Panc1 (cell line): ENCODE measurements at places on chromosomes 12 and 14.
A peak's percentile ranks its signal among the peaks of the same experiment; 100 is the strongest.

DNA sequence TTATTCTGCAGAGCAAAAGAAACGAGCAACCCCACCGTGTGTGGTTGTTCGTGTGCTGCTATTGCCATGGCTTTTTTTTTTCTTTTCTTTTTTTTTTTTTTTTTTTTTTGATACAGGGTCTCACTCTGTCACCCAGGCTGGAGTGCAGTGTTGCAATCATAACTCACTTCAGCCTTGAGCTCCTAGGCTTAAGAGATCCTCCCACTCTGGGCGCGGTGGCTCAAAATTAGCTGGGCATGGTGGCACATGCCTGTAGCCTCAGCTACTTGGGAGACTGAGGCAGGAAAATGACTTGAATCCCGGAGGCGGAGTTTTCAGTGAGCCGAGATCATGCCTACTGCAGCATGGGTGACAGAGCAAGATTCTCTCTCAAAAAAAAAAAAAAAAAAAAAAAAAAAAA is 144.2 kb downstream of the ESR2 start:
- DNase-seq = no peak

DNA sequence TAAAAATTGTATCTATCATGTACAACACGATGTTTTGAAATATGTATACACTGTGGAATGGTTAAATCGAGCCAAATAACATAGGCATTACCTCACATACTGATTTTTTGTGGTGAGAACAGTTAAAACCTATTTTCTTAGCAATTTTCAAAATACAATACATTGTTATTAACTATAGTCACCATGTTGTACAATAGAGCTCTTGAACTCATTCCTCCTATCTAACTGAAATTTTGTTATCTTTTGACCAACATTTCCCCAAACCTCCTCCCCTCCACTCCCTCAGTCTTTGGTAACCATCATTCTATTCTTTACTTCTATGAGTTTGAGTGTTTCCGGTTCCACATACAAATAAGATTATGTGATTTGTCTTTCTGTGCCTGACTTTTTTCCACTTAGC is 6.8 kb upstream of the SLC38A2 start:
- no peak for DNase-seq

- no peak for DNase-seq
Measured at GRCh38 chr12:108727161-108727560, 4.2 kb downstream of the CORO1C start.

- no peak for DNase-seq
Measured at GRCh38 chr12:81249976-81250375, 172.1 kb downstream of the ACSS3 start.

- no peak for DNase-seq
Measured at GRCh38 chr12:24088751-24089509, 139.5 kb upstream of the SOX5 start.

GRCh38 chr14:47252802-47253201 is 422.6 kb downstream of the MDGA2 start:
- DNase-seq = no peak

DNA sequence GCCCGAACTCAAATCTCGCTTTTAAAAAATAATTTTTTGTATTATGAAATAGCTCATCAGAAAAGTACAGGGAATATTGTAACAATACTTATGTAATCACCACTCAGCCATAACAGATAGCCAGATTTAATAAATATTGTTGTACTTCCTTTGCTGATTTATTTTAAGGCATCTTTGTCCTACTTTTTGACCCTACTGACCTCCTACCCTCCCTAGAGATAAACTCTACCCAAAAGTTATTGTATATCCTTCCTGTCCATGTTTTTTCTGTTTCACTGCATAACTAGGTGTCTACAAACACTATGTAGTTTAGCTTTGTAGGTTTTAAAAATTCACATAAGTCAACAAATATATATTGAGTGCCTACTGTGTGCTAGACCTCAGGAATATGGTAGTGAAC is 25.1 kb downstream of the SOCS2 start:
- no peak for DNase-seq

GRCh38 chr14:98950353-98950895 is 321.6 kb downstream of the BCL11B start:
- no peak for DNase-seq

GRCh38 chr14:55373784-55374705 is 37.6 kb downstream of the ATG14 start:
- peak; percentile 36 for DNase-seq

DNA sequence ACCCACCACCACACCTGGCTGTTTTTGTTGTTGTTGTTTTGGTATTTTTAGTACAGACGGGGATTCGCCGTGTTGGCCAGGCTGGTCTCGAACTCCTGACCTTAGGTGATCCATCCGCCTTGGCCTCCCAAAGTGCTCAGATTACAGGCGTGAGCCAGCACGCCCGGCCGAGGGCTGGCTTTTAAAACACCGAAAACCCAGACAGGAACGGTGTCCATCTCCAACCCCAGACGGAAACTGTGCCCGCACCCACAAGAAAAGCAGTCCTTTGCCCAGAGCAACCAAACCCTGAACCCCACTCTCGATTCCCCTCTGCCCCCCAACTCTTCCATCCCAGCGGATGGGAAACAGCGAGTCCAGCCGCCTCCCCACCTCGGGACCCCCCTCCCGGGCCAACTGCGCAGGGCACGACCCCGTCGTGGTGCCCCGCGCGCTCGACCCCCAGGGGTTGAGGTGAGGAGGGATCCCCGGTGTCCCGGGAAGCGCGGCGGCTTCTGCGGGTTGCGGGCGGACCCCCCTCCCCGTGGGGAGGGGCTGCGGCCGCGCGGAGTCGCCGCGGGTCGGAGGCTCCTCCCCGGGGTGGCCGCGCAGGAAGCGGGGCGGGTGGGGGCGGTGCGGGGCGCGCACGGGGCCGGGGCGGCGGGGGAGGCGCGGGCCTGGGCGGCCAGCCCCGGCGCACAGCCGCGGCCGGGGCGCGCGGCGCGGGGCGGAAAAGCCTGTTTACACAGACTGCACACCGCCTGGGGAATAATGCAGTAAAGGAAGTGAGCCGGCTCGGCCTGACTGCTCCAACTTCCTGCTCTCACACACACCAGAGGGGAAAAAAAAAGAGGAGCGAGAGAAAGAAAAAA is at the start of gene ELK3:
ELK3 (plus strand) TSS at position 651 of the 851 bp plus-strand sequence.
- no peak for DNase-seq

GRCh38 chr14:103124501-103125001 is 1.3 kb downstream of the TNFAIP2 start:
- no peak for DNase-seq

DNA sequence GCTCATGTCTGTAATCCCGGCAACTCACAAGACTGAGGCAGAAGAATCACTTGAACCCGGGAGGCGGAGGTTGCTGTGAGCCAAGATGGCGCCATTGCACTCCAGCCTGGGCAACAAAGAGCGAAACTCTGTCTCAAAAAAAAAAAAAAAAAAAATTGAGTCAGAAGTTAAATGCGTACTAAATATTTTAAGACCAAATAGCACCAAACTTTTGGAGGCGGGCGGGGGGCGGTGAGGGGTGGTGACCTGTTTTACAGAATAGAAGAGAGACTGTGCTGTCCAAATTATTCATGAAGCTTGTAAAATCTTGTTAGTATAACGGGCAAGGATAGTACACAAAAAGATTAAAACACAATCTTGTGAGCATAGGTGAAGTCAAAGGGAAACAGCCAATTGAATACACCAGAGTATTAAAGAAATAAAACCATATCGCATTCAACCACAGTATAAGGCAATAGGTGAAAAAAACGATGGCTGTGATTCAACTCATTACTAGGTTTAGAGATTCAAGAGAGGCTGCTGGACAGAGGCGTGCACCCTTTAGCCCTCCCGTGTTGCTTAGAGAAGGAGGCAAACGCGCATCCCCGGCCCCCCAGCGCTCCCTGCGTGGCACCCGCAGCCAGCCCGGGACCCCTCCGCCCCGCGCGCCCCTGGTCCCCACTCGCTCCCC is 571 bp downstream of the ZNF891 start:
- no peak for DNase-seq

DNA sequence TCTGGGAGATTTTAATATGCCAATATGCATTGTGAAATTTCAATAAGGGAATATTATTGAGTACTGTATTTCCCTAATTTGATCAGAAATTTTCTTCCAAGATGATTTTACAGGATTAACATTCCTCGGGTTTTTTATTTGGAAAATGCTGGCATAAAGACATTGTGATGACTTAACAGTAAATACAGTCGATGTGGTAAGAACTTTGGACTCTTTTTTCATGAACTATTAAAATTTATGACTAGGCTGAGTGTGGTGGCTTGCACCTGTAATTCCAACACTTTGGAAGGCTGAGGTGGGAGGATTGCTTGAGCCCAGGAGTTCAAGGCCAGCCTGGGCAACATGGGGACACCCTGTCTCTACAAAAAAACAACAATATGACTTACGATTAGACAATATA is 197.1 kb upstream of the RASSF8 start:
- DNase-seq = no peak

DNA sequence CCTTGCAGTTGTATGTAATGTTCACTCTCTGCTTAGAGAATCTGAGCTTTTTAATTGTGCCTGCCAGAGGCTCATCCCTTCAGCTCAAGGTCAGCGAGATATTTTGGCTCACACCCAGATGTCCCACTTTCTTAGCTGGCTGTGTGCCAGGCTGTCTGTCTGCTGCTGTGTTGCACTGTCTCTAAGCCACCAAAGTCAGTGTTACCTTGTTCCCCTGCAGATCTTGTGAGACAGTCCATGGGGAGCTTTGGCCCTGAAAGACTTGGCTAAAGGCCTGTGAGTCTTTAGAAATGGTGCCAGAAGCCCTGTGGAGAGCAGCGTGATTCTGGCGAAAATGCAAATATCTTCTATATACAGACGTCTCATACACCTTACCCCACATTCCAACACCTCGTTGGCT is 293.7 kb downstream of the TTC6 start:
- no peak for DNase-seq

- no peak for DNase-seq
Measured at GRCh38 chr12:65605019-65605418, 219.3 kb upstream of the HMGA2 start.

DNA sequence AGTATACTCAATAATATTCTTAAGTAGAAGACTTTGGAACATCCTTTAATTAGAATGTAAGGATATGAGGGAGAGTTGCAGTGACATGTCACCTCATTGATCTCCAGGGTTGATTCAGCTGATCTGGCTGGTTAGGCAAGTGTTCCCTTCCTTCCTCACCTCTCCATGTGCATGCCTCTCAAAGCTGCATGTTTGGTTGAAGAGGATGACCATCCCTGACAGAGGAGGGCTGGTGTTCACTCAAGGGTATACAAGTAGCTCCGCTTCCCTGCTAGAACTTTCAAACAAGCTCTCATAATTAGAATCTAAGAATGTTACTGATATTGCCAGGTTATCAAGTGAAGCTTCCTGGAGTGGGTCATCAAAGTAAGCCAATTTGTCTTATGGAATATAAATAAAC is 341.1 kb upstream of the FLRT2 start:
- no peak for DNase-seq

GRCh38 chr12:98771811-98772752 is 127.0 kb downstream of the APAF1 start:
- DNase-seq = no peak

GRCh38 chr12:94089891-94090290 is 58.5 kb upstream of the PLXNC1 start:
- no peak for DNase-seq

GRCh38 chr12:16602412-16602811 is 3.5 kb downstream of the LMO3 start:
- DNase-seq = no peak

DNA sequence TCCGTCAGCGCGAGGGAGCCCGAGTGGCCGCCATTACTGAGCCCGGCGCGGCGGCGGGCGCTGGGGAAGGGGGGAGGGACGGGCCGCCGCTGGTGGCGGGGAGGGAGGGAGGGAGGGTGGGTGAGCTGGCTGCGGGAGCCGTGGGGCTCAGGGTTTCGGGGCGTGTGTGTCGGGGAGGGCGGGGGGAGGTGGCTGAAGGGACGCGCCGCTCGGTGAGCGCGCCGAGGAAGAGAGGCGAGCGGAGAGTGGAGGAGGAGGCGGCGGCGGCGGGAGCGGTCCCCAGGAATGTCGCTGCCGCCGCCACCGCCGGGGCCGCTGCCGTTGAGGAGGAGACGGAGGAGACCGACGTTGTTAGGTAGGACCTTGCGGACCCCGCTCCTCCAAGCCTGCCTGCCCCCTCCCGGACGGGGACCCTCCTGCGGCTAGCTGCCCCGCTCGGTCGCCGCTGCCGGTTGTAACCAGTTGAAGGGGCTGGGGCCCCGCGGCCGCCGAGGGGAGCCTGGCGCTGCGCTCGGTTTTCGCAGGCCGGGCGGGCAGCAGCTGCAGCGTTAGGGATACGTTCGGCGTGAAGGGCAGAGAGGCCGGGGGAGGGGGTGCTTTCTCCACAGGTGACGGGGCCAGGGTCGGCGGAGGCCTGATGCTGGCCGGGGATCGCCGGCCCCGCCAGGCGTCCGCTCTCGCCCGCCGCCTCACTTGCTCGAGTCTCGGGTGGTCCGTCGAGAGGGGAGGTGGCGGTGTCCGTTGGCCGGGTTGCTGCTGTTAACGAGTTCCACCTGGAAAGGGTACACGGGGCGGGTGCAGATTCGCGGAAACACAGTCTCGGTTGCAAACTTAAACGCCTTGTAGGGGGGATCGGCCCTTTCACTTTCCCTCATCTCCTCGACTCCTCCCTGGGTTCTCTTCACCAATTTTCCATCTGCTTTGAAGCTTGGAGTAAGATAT is at the start of gene ARHGAP5:
ARHGAP5 (plus strand) TSS at position 224 of the 942 bp plus-strand sequence. CDS start 13,366 bp downstream, outside the sequence.
- no peak for DNase-seq
